ENCODE measurements at places on chromosomes 11 and 22.

GRCh38 chr11:75345455-75346160, 5.9 kb downstream of the ARRB1 start:
- no peak for DNase-seq

- DNase-seq = no peak
Measured at GRCh38 chr11:86663761-86664160, 8.7 kb downstream of the ME3 start.

GRCh38 chr11:108663154-108663877, 1.6 kb upstream of the DDX10 start:
- DNase-seq = no peak

GRCh38 chr11:2118677-2119076, 20.5 kb downstream of the IGF2 start:
- DNase-seq = no peak

DNA sequence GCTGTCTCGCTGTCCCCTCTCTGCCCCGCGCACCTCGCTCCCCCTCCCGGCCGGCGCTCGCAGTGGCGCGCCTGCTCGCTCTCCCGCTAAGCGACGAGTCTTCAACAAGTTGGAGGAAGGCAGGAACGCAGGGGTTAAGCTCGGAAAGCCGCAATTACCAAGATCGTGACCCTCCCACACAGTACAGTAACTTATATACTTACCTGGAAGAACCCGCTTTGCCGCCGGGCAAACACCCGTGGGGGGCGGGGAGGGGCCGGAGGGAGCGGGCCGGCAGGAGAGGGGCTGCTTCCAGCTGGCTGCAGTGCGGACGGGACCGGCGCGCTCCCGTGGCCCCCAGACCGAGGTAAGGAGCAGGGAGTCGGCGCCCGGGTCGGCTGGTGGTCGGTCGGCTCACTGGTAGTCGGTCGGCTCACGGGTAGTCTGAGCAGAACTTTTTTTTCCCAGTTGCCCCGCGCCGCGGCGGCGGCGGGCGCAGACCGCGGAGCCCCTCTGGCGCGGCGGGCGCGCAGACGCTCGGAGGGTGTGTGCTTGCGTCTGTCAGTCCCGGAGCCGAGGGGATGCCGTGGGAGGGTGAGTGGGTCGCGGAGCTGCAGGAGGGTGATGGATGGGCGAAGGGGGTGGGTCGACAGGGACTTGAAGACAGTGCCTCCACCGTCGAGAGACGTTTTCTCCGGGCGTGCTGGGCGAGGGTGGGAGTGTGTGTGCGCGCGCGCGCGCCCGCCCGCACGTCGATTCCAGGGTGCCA, 101.2 kb upstream of the HSD17B12 start:
- no peak for DNase-seq

DNA sequence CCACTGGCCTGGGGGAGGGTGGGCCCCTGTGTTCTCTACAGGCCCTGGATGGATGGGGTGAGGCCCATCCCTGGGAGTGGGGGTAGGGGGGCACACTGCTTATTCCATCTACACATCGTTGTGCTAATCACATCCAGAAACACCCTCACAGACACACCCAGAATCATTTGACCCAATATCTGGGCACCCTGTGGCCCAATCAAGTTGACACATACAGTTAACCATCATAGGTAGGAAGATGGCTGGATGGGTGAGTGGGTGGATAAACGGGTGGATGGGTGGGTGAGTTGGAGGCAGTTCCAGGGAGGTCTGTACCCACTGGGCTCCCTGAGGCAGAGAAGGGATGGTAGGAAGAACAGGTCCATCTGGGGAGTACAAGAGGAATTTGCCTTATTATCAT, 81.3 kb upstream of the LINC01488 start:
- DNase-seq = no peak

DNA sequence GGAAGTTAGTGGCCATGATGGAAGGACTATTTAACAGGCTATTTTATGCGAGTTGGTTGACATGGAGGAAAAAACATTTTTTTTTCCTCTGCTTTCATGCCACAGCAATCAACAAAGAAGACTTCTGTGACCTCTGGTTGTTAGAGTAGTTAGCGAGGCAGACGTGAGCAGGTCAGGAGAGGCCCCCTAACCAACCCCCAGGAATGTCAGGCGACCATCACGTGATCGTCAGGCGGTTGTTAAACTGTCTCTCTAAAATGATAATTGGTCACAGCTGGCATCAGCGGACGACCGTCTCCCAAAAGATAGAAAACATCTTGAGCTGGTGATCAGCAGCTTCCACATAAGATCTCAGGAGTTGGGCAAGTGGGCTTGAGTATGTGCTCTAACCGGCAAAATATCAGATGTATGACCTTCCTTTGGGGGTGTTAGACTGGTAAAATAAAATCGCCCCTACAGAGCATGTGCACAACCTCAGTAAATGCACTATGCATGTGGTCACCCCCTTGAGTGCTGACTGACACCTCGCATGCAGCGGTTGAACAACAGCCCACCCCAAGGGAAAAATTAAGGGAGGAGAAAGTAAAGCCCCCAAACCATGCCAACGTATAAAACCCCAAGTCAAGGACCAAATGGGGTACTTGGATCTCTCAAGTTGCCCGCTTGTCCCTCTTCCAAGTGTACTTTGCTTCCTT, 20.9 kb upstream of the NARS2 start:
- no peak for DNase-seq

DNA sequence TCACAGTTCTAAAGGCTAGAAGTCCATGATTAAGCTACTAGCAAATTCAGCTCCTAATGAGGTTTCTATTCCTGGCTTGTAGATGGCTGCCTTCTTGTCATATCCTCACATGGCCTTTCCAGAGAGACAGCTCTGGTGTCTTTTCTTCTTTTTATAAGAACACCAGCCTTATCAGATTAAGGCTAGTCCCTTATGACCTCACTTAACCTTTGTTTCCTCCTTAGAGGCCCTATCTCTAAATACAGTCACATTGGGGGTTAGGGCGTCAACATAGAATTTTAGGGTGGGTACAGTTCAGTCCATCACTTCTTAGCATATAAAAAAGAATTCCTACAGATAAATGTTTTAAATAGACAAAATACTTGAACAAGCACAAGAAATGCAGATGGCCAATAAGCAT, 18.2 kb upstream of the CLPB start:
- no peak for DNase-seq

- DNase-seq = no peak
Measured at GRCh38 chr11:104764710-104765045, 133.6 kb downstream of the CASP12 start.

DNA sequence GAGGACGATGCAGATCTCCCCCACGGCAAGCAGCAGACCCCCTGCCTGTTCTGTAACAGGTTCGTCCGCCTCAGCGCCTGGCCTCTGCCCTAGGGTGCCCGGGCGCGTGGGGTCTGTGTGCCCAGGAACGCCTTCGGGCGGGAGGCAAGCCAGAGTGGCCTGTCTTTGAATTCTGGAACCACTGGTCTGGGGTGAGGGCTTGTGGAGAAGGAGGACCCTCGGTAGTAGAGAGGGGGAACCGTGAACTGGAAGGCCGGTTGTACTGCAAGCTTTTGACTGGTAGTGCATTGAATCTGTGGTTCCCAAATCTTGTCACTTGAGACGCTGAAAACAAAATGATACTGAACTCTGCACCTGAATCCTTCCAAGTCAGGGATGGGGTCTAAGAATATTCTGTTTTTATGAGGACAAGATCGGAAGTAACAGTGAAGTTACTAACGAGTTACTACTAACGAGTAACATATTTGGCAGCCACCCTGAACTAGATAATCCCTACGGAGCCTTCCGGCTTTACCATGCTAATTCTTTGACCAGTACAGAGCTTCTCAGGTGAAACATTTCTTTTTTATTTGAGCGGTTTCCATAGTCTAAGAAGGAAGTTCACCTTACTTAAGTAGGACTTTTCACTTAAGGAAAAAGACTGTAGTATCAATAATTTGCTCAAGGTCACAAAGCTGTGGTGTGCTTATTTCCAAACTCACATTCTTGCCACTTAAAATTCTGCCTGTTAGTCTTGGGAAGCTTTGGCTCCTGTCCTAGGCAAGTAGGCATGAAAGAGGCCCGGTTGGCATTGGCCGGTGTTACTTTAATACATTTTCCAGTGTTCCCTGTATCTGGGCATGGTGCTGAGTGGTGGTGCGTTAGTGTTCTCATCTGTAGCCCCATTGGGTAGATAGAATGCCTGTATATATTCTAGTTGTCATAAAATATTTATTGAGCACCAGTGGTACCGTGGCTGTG, 860 bp downstream of the PRMT3 start:
- no peak for DNase-seq

- DNase-seq = no peak
Measured at GRCh38 chr11:122645847-122646246, 9.7 kb upstream of the UBASH3B start.

DNA sequence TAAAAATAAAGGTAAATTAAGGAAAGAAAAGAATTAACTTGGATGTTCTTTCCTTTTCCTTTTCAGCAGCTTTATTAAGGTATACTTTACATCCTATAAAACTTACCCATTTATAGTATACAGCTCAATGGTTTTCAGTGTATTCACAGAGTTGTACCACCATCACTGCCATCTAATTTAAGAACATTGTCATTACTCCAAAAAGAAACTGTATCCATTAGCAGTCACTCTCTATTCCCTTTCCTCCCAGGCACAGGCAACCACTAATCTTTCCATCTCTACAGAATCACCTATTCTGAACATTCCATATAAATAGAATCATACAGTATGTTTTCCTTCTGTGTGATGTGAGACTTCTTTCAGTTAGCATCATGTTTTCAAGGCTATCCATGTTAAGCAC, 38.9 kb upstream of the TNRC6B start:
- no peak for DNase-seq

GRCh38 chr11:67367761-67368227, 5.6 kb downstream of the CLCF1 start:
- no peak for DNase-seq

GRCh38 chr11:9972989-9973388, 309.1 kb downstream of the SWAP70 start:
- peak; percentile 36 for DNase-seq

DNA sequence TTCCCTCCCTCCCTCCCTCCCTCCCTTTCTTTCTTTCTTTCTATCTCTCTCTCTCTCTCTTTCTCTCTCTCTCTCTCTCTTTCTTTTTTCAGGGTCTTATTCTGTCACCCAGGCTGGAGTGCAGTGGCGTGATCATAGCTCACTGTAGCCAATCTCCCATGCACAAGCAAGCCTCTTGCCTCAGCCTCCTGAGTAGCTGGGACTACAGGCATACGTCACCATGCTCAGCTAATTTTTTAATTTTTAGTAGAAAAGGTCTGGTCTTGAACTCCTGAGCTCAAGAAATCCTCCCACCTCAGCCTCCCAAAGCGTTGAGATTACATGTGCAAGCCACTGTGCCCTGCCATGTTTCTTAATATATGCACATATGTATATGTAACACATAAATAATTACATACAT, 19.0 kb downstream of the TSKU start:
- no peak for DNase-seq

DNA sequence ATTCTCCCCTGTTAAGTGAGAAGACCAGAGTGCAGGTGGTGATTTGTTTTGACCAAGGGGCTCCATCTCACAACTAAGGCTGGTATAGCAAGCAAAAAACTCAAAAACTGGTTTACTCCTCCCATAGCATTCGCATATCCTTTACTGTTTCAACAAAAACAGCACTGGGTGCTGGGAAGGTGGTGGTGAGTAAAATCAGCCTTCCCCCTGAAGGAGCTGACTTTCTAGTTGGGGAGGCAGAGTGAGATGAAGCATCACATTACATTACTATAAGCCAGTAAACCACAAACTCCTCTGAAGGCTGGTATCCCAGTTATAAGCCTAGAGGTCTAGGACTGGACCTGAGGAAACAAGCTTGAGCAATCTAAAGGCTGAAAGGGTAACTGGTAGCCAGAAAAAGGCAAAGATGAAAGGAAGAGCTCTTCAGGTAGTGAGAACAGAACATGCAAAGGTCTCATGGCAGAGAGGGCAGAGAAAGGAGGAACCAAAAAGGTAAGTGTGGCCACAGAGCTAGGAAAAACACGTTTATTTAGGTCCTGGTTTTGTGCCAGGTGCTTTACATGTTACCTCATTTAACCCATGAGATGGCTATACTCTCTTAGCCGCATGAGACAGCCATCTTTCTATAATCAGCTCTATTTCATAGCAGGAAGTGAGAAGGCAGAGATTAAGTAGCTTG, 22.3 kb downstream of the TMEM123 start:
- no peak for DNase-seq

DNA sequence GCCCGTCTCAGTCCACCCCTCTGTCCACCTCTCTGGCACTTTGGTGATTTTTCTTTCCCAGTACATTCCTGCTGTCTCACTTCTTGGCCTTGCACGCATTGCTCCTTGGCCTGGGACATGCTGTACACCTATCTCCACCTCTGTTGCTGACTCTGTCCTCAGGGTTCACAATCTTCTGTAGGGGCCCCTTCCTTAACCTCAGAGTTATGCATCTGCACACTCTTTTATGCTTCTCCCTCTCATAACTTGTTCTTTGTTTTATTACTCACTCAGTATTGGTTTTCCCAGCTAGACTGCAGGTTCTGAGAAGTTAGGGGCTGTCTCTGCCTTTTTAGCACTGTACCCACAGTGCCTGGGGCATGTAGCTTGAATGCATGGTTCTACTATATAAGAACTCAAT, 139.1 kb upstream of the MTMR2 start:
- no peak for DNase-seq

DNA sequence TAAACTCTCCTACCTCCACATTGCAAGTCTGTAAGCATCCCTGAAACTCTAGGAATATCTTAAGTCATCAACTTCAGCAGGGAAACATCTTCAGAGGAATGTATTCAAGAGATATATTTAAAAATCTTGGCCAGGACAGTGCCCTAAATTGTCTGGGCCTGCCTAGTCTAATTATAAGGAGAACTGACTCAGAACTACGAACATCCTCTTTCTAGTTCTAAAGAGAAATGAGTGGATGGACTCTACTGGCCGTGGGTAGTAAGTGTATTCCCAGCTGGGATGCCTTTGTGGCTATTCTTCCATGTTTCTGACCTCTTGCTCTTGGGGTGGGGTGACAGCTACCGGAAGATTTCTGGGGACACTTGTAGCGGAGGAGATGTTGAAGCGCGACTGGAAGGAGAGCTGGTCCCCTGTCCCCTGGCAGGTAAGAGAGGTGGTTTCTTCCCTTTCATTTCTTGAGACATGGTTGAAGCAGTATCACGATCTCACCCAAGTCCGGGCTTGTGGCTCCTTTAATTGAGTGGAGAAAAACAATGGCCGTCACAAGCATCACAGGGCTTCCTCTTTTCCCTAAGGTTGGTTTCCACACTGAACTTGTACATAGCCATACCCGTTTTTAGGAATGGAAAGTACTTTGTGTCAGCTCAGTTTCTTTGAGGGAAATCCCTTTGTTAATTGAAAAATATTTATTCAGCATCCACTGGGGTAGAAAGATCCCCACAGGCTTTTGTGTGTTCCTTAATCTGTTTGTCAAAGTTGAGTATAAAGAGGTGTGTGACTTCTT, 97.7 kb upstream of the SORL1-AS1 start:
- no peak for DNase-seq

- DNase-seq = no peak
Measured at GRCh38 chr11:12822392-12823022, 148.3 kb downstream of the TEAD1 start.
